ENCODE measurements at places on chromosomes 7 and 10. TPM values are rescaled to one million over a fixed set of nuclear protein-coding genes. Genes with fewer than 3 reads are reported as not detected.

Gene GNAI1
- polyA plus RNA-seq: 0.10 TPM

Gene OR2A5
- not detected for polyA plus RNA-seq

Gene GPR26
- not detected for polyA plus RNA-seq

Gene ADAM8
- 70.9 TPM for polyA plus RNA-seq

Gene FKBP6
- not detected for polyA plus RNA-seq

Gene NME8
- not detected for polyA plus RNA-seq

Gene VAX1
- not detected for polyA plus RNA-seq

Gene NODAL
- not detected for polyA plus RNA-seq

Gene COL26A1
- polyA plus RNA-seq: not detected

Gene DBF4
- polyA plus RNA-seq: 24.9 TPM

Gene GRID2IP
- 0.09 TPM for polyA plus RNA-seq

Gene RFC2
- polyA plus RNA-seq: 46.6 TPM

Gene CYP17A1
- polyA plus RNA-seq: 0.09 TPM

Gene CCL24
- polyA plus RNA-seq: not detected

Gene ASB10
- not detected for polyA plus RNA-seq

Gene CLRN3
- not detected for polyA plus RNA-seq

Gene BUB3
- 148 TPM for polyA plus RNA-seq

Gene BMPER
- not detected for polyA plus RNA-seq

Gene CHCHD1
- 54.4 TPM for polyA plus RNA-seq

Gene VENTX
- not detected for polyA plus RNA-seq

Gene ZNF239
- polyA plus RNA-seq: 1.5 TPM

Gene EPO
- polyA plus RNA-seq: not detected

Gene RPP38
- 34.0 TPM for polyA plus RNA-seq

Gene OR6V1
- polyA plus RNA-seq: not detected

Gene UTF1
- not detected for polyA plus RNA-seq

Gene RHOBTB1
- polyA plus RNA-seq: 0.16 TPM

Gene CBLL1
- 74.9 TPM for polyA plus RNA-seq

Gene ATG9B
- polyA plus RNA-seq: 11.2 TPM

Gene RNLS
- 6.8 TPM for polyA plus RNA-seq

Gene NOS3
- polyA plus RNA-seq: 2.0 TPM
